ENCODE measurements at places on chromosomes 4 and X. TPM values are rescaled to one million over a fixed set of nuclear protein-coding genes. Genes with fewer than 3 reads are reported as not detected.

DNA sequence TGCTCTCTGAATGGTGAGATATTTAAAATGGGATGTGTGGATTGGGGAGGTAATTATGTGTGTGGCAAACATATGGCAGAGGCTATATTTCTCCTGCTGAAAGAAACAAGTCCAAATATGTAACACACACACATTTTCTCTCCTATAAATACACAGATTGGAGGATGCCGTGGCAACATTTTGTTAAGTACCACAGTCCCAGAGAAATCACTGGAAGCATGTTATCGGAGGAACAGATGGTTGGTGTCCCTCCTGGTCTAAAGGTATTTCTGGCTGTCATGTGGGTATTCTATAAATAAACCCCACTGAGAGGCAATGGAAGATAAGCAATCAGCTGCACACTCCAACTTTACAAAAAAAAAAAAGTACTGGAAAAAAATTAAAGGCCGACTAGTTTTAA is 528.3 kb upstream of the BOD1L1 start:
- H3K27me3 ChIP-seq = no peaks in the 10 kb centered on the region
- H3K4me3 ChIP-seq = no peak overlapping the region
- H3K27ac ChIP-seq = no peak overlapping the region
- DNase-seq = no peak
- no peaks in the 10 kb centered on the region for H3K4me1 ChIP-seq

- no peaks in the 10 kb centered on the region for H3K4me1 ChIP-seq
- no peaks in the 10 kb centered on the region for H3K27me3 ChIP-seq
- no peak overlapping the region for H3K4me3 ChIP-seq
- H3K36me3 ChIP-seq = no peaks in the 10 kb centered on the region
- no peak for DNase-seq
Measured at GRCh38 chrX:148871422-148872160, 371.2 kb downstream of the AFF2 start.

DNA sequence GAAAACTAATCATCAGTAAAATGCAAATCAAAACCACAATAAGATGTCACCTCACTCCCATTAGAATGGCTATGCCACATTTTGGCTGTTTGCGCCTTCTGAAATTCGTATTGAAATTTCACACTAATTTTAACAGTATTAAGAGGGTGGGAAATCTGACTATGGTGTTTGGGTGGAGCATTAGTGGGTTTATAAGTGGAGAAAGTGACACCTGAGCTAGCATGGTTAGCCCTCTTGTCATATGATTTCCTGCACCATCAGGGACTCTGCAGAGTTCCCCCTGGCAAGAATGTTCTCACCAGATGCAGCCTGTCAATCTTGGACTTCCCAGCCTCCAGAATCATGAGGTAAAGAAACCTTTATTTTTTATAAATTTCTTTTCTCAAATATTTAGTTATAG is 31.6 kb upstream of the BRWD3 start:
- no peaks in the 10 kb centered on the region for H3K27me3 ChIP-seq
- no peak for DNase-seq
- no peaks in the 10 kb centered on the region for H3K4me1 ChIP-seq
- no peak overlapping the region for H3K4me3 ChIP-seq
- H3K36me3 ChIP-seq = no peaks in the 10 kb centered on the region

- H3K4me1 ChIP-seq = no peaks in the 10 kb centered on the region
- H3K27me3 ChIP-seq = no peaks in the 10 kb centered on the region
- no peak for DNase-seq
- H3K4me3 ChIP-seq = no peak overlapping the region
- no peak overlapping the region for H3K27ac ChIP-seq
- no peaks in the 10 kb centered on the region for H3K36me3 ChIP-seq
Measured at GRCh38 chrX:45972636-45973035, 572.6 kb downstream of the ZNF674 start.

Gene FAM9A
- 0.11 TPM for polyA plus RNA-seq

GRCh38 chrX:48035891-48036290 is 29.1 kb downstream of the SPACA5 start:
- H3K4me3 ChIP-seq = no peak overlapping the region
- DNase-seq = no peak
- no peaks in the 10 kb centered on the region for H3K27me3 ChIP-seq
- H3K36me3 ChIP-seq = no peaks in the 10 kb centered on the region

DNA sequence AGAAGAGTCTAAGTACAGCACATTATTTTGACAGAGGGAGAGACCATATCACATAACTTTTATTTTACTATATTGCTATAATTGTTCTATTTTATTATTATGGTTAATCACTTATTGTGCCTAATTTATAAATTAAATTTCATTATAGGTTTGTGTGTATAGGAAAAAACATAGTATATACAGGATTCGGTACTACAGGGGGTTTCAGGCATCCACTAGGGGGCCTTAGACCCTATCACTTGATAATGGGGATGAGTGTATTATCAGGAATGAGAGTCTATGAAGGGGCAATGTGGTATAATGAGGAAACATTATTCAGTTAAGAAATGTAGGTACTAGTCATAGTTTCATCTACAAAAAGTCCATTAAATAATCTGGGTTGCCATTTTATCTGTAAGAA is 833.1 kb downstream of the C4orf33 start:
- no peaks in the 10 kb centered on the region for H3K27me3 ChIP-seq
- no peak for DNase-seq
- no peaks in the 10 kb centered on the region for H3K36me3 ChIP-seq
- H3K4me1 ChIP-seq = no peaks in the 10 kb centered on the region

- H3K4me3 ChIP-seq = no peak overlapping the region
- H3K27me3 ChIP-seq = no peaks in the 10 kb centered on the region
- H3K4me1 ChIP-seq = no peaks in the 10 kb centered on the region
- DNase-seq = no peak
Measured at GRCh38 chrX:85503258-85504158, 124.0 kb upstream of the POF1B start.

DNA sequence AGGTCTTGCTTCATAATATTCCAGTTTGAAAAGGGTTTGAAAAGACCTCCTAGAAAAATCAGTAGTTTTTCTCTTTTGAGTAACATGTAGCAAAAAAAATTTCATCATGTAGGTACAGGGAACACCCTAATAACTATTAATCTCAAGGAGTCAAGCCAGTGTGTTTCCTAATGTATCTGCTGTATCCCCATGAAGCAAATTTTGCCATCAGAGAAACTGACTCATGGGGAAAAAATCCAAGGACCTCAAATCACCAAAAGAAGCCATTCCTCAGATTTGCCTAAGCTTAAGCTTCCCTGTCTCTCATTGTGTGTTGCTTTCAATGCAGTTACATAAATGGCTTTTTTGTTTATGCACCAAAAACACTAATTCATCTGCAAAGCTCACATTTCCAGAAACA is 29.7 kb downstream of the F9 start:
- H3K4me3 ChIP-seq = no peak overlapping the region
- no peak overlapping the region for H3K27ac ChIP-seq
- no peak for DNase-seq
- peaks cover 5% of the 10 kb centered on the region for H3K27me3 ChIP-seq
- no peaks in the 10 kb centered on the region for H3K4me1 ChIP-seq

Gene GPR143
- 5.3 TPM for polyA plus RNA-seq
